Dorsolateral prefrontal cortex (tissue), 122 donors: ENCODE measurements at places on chromosomes 4 and X. TPM values are rescaled to one million over a fixed set of nuclear protein-coding genes. Genes with fewer than 3 reads are reported as not detected.

DNA sequence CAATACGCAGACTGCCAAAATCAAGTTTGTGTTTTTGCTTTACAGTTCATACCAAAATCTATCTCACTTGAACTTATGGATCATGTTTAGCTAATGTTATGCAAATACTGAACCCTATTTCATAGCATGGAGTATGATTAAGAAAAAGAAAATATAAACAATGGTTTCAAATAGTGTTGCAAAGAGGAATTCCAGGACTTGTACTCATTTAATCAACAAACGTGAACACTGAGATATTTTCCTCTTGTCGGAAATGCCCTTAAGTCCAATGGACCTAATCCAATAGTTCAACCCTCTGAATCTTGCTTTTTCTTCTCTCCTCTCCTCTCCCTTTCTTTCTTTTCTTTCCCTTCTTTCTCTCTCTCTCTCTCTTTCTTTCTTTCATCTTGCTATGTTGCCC lies 30.8 kb downstream of the RASL11B start:
- no peak for DNase-seq

Gene PCDH10
- 82.5 TPM for total RNA-seq

GRCh38 chr4:157702831-157703230 lies 470.0 kb downstream of the GASK1B start:
- no peak for DNase-seq

- no peak for DNase-seq
Observed at GRCh38 chrX:106734827-106735226, 8.3 kb downstream of the RNF128 start.

- DNase-seq: no peak
Observed at GRCh38 chrX:43582540-43582913, 73.6 kb upstream of the MAOA start.

GRCh38 chr4:30920043-30920442 lies 199.9 kb downstream of the PCDH7 start:
- DNase-seq: no peak

DNA sequence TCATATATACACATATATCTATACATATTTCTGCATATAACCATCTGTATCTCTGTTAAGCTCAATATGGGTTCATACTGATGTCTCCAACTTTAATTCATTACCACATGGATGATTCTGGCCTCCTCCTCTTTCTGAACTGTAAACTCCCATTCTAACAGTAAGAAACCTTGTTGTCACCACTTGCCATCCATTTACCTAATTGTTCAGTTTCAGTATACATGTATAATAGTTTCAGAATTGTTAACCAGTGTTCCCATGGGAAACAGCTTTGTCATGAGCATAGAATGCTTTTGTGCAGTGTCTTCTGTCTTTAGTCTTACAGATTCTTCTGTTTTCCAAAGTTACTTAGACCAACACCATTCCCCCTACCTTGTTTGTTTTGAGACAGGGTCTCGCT lies 35.9 kb downstream of the SLC9A6 start:
- no peak for DNase-seq

Gene P2RY4
- 1.0 TPM for total RNA-seq
